D721Med (cell line): ENCODE measurements at places on chromosomes 2 and 18.

GRCh38 chr2:96547731-96548171, 11.2 kb downstream of the ARID5A start:
- DNase-seq = no peak

DNA sequence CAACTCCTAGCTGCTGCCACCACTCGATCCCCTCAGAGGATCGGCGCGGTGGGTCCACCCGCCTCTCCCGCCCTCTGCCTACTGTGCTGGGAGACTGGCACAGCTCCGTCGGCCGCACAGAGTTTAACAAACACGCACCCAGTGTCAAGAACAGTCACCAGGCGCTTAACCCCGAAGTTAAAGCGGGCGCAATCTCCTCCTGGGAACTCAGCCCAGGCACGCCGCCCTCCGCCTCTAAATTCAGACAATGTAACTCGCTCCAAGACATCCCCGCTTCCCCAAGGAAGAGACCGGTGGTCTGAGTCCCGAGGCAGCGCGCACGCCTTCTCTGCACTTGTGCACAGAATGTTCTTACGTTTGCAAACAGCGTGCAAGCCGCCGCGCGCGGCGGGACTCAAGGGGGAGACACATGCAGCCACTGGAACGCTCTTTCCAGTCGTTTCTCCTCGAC, 533 bp downstream of the CXCR4 start:
- DNase-seq = no peak

DNA sequence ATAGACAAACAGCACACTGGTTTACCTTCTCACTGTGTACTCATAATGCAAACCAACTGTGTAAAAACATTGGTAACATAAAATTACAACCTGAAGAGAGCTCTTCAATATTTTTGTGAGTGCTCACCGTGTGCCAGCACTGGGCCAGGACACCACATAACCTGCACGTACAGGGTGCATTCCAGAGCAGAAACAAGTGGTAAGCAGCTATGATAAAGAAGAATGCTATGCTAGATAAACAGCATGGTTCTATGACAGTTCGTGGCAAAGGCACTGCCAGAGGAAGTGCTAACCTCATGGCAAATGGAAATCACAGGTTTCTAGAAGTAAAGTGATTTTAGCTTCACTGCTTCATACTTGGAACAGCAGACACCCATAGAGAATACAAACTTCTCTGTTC, 343.5 kb downstream of the MTX2 start:
- DNase-seq = no peak

- DNase-seq = no peak
Measured at GRCh38 chr2:200353120-200353519, 46.6 kb downstream of the SPATS2L start.

- no peak for DNase-seq
Measured at GRCh38 chr2:181552808-181553207, 95.6 kb downstream of the ITGA4 start.

DNA sequence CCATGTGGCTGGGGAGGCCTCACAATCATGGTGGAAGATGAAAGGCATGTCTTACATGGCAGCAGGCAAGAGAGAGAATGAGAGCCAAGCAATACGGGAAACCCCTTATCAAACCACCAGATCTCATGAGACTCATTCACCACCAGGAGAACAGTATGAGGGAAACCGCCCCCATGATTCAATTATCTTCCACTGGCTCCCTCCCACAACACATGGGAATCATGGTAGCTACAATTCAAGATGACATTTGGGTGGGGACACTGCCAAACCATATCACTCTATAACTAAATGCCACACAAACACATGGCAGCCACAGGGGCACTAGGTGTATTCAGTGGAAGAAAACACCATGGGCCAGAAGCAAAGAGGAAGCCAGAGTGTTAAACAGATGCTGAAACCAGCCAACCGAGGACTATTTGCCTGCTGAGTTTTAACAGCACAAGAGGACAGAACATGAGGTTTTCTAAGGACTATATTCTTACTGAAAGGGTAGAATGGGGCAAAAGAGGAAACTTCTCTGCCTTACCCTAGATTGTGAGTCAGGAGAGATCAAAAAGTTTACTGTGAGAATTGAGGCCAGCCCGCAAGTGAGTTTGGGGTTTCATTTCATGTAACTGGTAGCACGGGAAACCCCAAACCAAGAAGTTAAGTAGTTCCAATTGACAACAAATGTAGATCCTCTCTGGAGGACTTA, 49.2 kb downstream of the SIGLEC15 start:
- DNase-seq = no peak

GRCh38 chr2:158990397-158991214, 22.2 kb downstream of the TANC1 start:
- no peak for DNase-seq

GRCh38 chr18:46849007-46849406, 68.3 kb downstream of the PIAS2 start:
- no peak for DNase-seq

DNA sequence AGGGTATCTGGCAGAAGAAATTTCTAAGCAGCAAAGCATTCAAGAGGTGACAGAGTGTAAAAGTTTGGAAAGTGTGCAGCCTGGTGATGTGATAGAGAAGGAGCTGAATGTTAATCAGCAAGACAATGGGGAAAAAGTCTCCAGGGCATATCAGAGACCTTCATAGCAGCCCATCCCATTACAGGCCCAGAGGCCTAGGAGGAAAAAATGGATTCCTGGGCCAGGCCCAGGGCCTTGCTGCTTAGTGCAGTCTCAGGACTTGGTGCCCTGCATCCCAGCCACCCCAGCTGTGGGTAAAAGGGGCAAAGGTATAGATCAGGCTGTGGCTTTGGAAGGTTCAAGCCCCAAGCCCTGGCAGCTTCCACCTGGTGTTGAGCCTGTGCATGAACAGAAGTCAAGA, 35.9 kb upstream of the ERMN start:
- no peak for DNase-seq

DNA sequence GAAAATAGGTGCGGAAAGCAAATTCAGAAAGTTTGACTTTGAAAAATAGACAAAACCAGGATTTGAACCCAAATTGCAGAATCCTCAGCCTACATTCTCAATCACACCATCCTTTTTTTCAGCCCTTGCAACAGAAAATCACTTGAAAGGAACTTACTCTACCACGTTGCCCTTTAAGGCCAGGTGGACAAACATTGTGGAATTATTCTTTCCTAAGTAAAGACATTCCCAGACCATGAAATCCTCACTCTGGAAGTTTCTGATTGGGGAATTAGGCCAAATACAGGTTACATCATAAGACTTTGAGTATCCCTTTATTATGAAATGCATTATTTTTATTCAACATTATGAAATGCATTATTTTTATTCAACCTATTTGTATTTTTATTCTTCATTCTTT, 259.4 kb downstream of the RAD51AP2 start:
- DNase-seq = no peak

DNA sequence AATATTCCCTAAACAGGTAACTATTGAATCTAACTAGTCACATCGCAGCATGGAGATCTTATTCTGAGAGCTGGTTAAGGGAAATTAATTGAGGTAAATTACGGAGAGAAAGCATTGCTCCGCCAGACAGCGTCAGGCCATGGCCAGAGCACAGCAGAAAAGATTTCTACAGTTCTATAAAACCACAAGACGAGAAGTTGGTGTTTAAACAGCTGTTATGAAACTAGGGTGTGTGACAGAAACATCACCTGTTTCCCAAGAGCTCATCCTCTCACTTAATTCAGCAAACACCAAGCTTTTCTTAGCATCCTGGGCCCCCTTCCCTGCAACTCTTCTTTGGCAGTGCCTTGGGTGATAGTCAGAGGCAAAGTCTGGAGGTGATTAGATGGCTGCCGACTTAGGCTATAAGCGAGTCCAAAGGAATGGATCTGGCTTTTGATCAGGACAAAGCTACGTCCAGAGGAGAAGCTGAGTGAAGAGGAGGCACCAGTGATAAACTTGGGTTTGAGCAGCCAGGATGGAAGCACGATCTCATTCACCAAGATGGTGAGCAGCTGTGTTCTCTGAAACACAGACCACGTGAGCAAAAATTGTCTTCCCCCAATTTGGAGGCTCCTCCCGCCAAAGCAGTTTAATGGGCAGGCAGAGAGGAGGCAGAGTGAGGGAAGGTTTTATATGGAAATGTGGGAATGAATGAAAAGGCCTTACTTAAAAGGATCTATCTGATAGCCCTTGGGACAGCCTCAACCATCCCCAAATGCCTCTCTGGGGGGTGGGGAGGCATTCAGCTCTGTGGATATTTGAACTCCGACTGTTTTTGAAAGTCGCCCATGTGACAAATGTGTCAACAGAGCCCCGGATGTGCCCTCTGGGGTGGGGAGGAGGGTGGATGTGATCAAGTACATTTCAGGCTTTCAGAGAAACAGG, 57.8 kb downstream of the PKDCC start:
- no peak for DNase-seq

GRCh38 chr2:111252436-111252835, 131.7 kb downstream of the BCL2L11 start:
- no peak for DNase-seq

GRCh38 chr2:127195140-127196074, 24.7 kb downstream of the CYP27C1 start:
- no peak for DNase-seq

- DNase-seq = no peak
Measured at GRCh38 chr2:88765154-88765888, 73.8 kb downstream of the RPIA start.

- no peak for DNase-seq
Measured at GRCh38 chr18:63017977-63018376, 301.6 kb downstream of the BCL2 start.

- no peak for DNase-seq
Measured at GRCh38 chr2:13014783-13015182, 298.0 kb downstream of the TRIB2 start.

DNA sequence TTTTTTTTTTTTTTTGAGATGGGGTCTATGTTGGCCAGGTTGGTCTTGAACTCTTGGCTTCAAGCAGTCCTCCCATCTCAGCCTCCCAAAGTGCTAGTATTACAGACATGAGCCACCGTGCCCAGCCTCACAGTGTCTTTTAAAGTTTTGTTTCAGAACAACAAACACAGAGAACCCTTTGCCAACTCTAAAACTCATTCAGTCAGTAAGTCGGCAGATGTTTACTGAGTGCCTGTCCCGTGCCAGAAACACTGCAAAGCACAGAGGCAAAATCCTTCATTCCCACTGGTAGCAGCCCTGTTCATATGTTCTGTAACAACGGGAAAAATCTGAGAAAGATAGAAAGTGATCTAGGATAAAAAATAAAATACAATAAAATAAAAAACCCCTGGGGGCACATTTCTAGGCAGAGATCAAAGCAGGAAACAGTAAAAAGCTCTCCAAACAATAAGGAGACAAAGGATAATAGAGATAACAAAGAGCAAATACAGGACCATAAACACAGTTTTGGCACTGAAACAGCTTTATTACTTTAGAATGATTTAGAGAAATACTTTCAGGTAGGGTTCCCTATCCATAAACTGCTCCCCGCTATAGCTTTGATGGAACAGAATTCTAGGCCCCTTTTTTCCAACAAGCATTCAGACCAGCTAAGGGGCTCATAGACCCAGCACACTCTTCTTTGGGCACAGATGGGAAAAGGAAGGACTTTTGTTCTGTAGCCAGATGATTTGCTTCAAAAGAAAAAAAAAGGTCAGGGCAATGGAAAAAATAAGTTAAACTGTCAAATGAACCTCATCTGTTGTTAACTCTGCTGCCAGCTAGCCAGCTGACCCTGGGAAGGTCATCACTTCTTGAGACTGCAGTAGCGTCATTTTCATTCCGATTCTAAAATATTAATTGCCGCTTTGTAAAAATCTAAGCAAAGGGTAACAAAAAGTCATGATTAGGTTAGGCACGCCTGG, 212.3 kb downstream of the CDH20 start:
- DNase-seq = no peak

DNA sequence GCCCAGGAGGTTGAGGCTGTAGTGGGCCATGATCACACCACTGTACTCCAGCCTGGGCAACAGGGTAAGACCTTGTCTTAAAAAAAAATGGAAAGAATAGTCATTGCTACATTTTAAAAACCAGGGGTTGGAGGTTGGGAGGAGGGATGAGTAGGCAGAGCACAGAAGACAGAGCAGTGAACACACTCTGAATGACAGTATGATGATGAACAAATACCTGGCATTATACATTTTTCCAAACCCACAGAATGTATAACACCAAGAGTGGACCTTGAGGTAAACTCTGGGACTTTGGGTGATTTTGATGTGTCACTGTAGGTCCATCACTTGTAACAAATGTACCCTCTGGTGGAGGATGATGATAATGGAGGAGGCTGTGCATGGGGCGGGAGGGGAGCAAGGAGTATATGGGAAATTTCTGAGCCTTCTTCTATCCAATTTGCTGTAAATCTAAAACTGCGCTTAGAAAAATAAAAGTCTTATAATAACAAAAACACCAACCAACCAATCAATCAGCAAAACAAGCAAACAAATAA, 111.4 kb upstream of the PGAP1 start:
- DNase-seq = no peak

- no peak for DNase-seq
Measured at GRCh38 chr2:100264651-100265050, 57.6 kb downstream of the LONRF2 start.

- no peak for DNase-seq
Measured at GRCh38 chr2:67096886-67097285, 300.2 kb upstream of the ETAA1 start.

DNA sequence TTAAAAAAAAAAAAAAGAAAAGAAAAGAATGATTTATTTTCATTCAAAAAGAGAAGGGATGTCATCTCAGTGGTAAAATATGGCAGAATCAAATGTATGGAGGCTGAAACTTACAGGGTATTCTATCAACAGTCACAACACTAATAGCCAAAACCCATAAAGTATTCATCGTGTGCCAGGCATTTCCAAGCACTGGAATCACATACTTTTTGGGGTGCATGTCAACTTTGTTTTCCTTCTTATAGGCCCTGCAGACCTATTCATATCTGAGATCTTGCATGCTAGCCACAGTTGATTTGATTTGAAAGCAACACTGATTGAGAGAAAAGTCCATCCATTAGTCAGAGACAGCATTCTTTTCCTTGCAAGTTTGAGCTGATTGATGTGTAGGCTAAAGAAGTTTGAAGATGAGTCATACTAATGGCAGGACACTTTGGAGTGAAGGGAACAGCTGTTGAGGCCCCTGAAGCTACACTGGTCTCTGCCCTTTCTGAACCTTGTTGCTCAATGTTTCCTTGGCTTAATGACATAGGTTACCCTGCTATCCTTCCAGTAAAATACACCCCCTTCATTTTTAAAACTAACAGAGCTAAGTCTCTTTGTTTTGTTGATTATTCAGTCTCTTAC, 22.0 kb downstream of the KATNAL2 start:
- no peak for DNase-seq

GRCh38 chr2:151264157-151264825, 2.6 kb upstream of the RBM43 start:
- no peak for DNase-seq

DNA sequence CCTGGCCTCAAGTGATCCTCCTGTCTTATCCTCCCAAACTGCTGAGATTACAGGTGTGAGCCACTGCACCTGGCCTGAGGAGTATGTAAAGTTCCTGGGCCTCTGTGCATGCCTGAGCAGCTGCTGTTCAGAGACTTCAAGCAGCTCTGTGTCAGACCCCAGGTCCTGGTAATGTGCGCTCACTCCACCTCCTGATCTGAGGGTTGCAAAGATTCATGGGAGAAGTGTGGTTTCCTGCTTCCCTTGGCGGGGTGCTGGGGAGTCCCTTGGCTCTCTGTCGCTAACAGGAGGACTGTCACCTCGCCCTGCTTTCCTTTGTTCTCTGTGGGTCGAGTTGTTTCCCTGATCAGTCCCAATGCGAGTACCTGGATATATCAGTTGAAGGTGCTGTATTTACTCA, 8.6 kb upstream of the IL36A start:
- DNase-seq = no peak
